ENCODE measurements at places on chromosomes 4 and X.

DNA sequence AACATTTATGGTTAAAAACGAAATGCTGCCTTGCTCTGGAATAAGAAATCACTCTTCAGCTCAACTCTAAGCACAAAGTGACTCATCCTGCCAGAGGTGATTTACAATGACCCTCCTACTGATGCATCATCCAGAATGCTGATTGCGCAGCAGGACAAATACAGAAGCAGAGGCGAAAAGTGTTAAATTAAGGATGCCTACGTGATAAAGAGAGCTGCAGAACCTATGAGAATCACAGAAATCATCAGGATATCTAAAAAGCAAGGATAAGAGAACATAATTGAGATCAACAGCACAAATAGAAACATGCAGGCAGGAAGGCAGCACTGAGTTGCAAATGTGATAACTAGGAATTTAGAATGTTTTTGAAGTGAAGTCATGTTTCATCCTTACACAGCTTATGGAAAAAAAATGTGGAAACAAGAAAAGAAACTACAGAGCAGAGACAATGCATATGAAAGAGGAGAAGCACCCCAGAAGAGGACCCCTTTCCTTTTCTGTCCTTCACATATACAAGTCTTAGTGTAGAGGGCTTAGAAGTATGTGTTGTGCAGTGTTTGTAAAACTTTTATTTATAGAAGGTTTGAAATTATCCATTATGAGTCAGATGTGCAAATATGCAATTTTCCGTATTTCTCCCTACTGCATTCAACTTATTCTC, 188.4 kb downstream of the SLC7A11 start:
- DNase-seq, result peak; percentile 64

DNA sequence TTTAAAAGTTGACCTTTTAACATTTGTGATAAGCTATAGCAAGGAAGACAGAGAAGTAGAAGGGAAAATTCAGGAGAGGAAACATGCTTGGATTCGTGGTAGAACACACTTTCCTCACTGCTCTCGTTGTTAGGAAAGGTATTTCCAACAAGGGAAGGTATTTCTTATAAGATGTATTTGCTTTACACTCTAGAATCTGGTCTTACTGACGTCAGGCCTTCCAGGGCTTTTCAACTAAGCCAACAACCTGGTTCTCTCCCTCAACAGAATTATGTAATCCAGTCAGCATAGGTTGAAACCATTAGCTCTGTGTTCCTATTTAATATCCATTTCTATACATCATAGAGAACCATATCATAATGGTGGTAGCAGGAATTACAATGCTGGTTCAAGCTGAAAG, 241.9 kb downstream of the SLC39A8 start:
- DNase-seq, result no peak

- DNase-seq, result no peak
Measured at GRCh38 chrX:53211391-53211978, 13.5 kb downstream of the KDM5C start.

- no peak for DNase-seq
Measured at GRCh38 chr4:6826781-6827508, 44.4 kb downstream of the KIAA0232 start.

DNA sequence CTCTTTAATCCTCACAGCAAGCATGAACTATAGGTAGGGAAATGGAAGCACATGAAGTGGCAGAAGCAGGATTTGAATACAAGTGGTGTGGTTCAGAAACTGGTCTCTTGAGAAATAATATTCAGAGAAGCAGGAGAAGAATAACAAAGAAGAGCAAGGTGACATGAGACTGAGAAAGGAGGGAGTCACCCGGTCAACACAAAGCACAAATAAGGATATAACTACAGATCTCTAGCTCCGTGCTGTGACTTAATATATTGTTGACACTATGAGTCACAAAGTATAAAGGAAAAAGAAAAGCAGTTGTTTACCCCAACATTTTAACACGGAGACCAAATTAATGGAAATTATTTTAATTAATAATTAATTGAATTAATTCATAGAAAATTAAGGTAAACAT, 204.5 kb downstream of the CPE start:
- DNase-seq, result no peak

- no peak for DNase-seq
Measured at GRCh38 chr4:124266721-124267120, 445.8 kb downstream of the ANKRD50 start.

GRCh38 chrX:115522952-115523351, 38.0 kb upstream of the PLS3 start:
- DNase-seq, result no peak

- DNase-seq, result no peak
Measured at GRCh38 chr4:158778156-158778711, 9.4 kb downstream of the FNIP2 start.

DNA sequence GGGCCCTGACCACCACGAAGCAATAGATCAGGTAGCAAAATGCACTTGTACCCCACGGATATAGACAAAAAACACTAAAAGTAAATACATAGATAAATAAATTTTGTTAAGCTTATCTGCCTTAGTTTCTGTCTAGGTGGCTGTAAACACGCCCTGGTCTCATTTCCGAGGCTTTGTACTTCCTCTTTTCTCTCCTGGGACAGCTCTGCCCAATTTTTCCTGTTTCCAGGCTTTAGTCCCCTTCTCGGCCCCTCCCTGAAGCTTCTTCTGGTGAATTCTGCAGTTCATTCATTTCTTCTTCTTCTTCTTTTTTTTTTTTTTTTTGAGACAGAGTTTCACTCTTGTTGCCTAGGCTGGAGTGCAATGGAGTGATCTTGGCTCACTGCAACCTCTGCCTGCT, 73.4 kb upstream of the STOX2 start:
- no peak for DNase-seq

DNA sequence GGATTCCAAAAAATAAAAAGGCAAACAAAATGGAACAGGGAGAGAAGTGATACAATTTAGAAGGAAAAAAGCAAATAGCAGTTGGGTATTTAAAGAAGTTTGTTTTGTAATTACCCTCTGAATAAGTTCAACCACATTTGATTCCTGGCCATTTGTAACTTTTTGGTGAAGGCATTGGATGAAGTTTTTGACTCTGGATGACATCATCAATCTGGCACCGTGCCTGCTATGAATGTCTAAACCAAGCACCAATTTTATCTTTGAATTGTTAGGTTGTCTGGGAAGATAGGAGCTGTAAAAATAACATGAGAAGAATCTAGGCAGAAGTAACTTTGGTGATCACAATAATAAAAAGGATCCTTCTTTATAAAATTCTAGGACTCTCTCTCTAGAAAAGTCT, 29.5 kb downstream of the TMPRSS11A start:
- DNase-seq, result no peak

DNA sequence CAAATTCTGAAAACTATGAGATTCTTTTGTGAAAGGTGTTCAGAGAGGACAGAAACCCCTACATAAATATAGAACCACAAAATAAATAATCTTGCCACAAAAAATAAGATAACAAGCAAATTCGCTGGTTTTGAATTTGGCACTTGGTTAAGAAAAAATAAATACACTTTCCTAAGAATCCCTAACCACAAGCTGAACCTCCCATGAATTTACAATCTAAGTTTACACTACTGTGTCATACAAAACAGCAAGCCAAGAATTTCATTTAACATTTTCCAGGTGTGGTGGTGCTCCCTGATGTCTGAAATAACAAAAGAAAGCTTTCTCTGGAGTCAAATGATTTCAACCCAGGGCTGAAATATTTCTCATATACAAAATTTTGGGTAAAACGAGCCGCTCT, 121.0 kb downstream of the KCNIP4 start:
- DNase-seq, result no peak

- DNase-seq, result no peak
Measured at GRCh38 chrX:68112321-68112720, 321.0 kb downstream of the OPHN1 start.

DNA sequence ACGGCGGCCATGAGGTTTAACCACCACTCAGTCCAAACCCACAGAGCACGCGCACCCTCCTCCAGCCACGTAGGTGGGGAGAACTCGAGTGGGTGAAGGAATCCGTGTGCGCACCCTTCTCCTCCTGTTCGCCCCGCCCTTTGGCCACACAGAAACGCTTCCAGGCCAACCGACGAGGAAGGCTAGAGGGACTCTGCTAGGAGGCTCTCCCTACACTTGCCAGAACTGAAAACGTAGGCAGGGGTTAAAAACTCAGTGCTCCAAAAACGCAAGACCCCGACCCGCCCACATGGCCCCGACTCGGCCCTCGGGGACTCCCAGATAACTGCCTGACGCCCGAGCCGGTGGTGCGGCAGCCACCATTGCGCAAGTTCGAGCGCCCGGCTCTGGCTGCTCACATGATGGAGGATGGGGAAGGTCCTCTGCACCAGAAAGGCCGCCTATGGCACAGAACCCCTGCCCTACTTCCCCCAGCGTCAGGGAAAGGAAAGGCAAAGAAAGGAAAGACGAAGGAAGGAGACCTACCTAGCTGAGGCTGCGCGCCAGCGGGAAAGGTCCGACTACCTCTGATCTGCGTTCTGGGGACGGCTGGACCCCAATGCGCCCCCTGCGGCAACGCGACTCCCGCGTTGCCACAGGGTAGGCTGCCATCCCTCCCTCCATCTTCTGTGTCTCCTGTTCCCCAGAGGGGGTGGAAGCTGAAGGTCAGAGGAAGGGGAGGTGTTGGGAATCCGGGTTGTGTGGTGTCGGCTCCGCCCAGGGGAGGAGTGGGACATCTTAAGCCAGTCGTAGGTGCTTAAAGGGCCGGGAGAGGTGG, 201.9 kb upstream of the AGTR2 start:
- DNase-seq, result no peak

GRCh38 chr4:8045909-8046308, 106.2 kb upstream of the AFAP1 start:
- DNase-seq, result no peak

DNA sequence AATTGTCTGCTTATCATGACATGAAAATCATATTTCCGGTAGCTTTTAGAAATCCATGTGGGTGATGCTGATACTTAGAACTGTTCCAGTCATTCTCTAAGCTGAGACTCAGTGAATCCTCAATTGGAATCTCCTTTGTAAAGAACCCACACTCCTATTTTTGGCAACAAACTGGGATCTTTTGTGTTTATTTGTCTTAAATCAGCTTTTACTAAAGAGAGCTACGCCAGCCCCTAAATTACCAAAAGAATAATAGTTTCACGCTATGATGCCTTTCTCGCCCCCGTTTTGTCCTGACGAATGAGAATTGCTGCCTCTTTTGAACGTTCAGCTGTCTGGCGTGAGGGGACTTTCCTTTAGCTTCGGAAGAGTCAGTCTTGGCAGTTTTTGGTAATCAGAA, 195.9 kb downstream of the SHOX start:
- DNase-seq, result no peak

DNA sequence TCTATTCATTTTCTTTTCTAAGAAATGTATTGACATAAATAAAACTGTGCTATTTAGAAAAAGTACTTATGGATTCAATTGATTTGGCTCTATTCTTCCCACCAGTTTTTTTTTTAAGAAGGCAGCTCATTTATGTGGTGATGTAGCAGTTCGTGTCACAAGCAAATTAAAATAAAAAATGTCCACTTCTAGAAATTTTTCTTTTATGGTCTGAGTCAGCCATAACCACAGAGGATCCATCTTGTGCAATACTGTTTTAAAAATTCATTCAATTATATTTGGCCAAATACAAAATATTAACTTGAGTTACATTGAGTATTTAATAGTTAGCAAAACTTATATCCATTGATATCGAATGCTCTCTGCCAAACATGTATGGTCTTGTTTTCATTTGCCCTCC, 207.9 kb upstream of the FAT1 start:
- DNase-seq, result no peak

DNA sequence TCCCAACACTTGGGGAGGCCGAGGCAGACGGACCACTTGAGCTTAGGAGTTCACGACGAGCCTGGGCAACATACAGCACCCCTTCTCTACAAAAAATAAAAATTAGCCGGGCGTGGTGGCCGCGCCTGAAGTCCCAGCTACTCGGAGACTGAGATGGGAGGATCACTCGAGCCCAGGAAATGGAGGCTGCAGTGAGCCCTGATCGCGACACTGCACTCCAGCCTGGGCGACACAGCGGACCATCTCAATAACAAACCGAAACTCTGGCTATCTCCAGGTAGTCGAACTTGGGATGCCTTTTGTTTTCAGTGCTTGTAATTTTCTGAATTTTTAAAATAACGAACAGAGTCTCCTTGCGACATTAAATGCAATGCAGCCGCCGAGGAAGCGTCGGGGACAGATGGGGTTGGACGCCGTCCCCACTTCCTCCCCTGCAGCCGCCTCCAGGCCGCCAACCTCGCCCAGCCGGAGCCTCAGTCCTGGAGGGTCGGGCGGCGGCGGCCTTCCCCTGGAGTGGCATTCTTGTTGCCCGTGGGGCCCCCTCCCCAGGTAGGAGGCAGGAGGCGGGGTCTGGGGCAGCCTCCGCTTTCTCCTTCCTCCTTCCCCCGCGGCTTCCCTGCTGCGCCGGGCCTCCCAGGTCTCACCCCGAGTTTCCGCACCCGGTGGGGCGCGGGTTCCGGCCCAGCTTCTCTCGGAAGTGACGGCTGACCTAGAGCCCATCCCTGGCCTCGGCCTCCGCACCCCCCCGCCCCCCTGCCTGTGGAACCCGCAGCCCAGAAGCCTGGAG, 14.6 kb downstream of the HMX1 start:
- DNase-seq, result no peak

GRCh38 chrX:53284684-53285447, 3.5 kb upstream of the IQSEC2 start:
- DNase-seq, result no peak

GRCh38 chr4:145619639-145619996, 433 bp downstream of the MMAA start:
- no peak for DNase-seq

GRCh38 chr4:67320645-67321044, 224.7 kb downstream of the CENPC start:
- DNase-seq, result no peak

- no peak for DNase-seq
Measured at GRCh38 chr4:11368701-11369115, 60.0 kb downstream of the HS3ST1 start.

GRCh38 chrX:142637206-142637605, 388.5 kb upstream of the SPANXN4 start:
- no peak for DNase-seq

- DNase-seq, result no peak
Measured at GRCh38 chr4:36388710-36389109, 107.3 kb downstream of the DTHD1 start.

DNA sequence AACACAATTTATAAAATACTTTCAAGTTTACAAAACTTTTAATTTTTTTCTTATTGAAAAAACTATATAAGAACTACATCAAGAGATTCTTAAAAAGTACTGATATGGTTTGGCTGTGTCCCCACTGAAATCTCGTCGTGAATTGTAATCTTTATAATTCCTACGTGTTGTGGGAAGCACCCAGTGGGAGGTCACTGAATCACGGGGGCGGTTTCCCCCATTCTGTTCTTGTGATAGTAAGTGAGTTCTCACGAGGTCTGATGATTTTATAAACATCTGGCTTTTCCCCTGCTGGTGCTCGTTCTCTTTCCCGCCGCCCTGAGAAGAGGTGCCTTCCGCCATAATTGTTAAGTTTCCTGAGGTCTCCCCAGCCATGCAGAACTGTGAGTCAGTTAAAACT, 88.5 kb downstream of the FRAS1 start:
- DNase-seq, result no peak
